ENCODE measurements at places on chromosomes 13 and 19.

GRCh38 chr13:49112782-49113525 is 107.2 kb upstream of the MLNR start:
- no peak for DNase-seq

DNA sequence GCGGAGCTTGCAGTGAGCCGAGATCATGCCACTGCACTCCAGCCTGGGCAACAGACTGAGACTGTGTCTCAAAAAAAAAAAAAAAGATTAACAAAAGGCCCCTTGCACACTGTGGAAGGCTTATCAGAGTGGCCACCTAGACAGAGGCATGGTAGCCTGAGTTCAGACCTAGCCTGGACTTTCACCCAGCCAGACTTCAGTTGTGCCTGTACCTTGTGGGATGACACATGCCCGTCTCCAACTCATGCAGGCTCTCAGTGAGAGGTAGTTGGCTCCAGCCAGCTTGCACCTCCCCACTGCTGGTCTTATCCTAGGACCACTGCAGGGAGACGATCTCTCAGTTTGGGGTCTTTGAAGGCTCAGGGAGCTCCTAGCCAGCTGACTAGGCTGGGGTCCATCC is 52.2 kb downstream of the GATAD2A start:
- DNase-seq = no peak

- no peak for DNase-seq
Measured at GRCh38 chr13:69287050-69287698, 820.5 kb upstream of the ATXN8OS start.

DNA sequence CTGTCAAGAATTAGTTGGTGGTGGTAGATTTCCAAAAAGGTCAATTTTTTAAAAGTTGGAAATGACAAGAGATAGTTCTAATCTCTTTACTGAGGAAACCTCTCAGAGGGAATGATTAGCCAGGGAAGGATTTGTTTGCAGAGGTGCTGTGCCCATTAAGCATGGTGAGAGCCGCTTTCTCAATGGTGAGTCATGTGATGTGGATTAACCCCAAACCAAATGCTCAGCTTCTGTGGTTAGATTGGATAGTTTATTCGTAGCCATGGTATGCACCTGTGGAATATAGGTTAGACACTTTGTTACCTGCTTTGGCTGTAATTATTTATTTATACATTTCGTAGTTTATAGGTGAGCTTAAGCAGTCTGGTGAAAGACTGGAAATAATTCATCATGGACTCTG is 7.1 kb downstream of the HNRNPM start:
- DNase-seq = no peak

- no peak for DNase-seq
Measured at GRCh38 chr19:23528376-23528775, 133.1 kb upstream of the ZNF91 start.

Measured in NCI-H1048 (cell line).